ENCODE measurements at places on chromosomes 13 and 19. TPM values are rescaled to one million over a fixed set of nuclear protein-coding genes. Genes with fewer than 3 reads are reported as not detected.

The ANKRD24 gene
- not detected for polyA plus RNA-seq

The PTPRH gene
- not detected for polyA plus RNA-seq

DNA sequence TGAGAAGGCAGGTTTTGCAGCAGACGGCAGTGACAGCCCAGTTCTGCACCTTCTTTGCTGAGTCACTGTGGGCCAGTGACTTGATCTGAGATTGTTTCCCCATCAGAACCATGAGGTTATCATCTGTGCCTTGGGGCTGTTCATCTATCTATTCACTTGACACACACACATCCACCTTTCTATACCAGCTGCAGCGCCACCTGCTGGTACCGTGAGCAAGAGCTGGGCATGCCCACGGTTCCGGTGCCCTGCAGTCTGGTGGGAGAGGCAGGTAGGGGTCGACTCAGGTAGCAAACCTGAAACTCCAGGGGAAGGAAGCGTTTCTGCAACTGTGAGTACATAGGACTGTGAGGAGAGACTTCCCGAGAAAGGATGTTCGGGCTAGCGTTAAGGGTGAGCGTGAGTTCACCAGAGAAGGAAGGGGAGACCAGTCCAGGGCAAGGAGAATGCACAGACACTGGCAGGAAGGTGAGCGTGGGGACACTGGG, 7.5 kb upstream of the LIN7B start:
- DNase-seq, result peak; percentile 36

DNA sequence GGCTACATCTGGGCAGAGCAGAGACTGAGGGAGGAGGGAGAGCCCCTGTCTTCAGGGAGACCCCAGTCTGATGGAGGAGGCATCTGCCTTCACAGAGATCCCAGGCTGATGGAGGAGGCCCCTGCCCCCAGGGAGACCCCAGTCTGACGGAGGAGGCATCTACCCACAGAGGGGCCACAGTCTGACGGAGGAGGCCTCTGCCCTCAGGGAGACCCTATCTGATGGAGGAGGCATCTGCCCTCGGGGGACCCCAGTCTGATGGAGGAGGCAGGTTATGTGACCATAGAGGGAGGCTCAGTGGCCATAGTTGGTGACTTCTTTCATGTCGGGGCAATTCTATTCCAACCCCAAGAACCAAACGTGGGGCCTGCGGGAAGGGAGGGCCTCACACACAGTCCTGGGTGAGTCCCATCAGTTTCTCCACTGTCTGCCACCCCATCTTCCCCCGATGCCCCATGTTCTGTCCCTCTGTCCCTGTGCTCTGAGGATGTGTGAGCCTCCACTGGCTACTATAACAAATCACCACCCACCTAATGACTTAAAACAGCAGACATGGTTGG, 14.3 kb downstream of the MISP start:
- DNase-seq, result no peak

GRCh38 chr13:50334944-50335343, 319.7 kb downstream of the KCNRG start:
- DNase-seq, result no peak

- peak; percentile 41 for DNase-seq
These were observed 27.5 kb upstream of the SHKBP1 start for GRCh38 chr19:40549007-40549708.

The C19orf25 gene
- 57.4 TPM for polyA plus RNA-seq

DNA sequence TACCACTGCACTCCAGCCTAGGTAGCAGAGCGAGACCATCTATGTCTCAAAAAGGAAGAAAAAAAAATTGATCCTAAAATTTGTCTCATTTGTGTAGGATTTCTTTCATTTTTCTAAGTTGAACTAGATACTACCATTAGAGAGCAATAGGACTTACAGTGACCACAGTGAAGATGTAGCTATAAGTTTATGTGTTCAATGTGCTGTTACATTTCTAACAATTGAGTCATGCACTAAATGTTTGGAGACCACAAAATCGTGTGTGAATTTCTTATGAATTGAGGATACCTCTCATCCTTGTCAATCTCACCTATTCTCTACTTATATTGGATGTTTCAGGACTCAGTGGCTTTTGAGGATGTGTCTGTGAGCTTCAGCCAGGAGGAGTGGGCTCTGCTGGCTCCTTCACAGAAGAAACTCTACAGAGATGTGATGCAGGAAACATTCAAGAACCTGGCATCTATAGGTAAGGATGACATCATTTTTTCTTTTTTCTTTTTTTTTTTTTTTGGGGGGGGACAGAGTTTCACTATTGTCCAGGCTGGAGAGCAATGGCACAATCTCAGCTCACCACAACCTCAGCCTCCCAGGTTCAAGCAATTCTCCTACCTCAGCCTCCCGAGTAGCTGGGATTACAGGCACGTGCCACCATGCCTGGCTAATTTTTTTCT, 12.8 kb downstream of the ZNF791 start:
- DNase-seq, result no peak

GRCh38 chr19:32570081-32570785, 10.8 kb upstream of the PDCD5 start:
- DNase-seq, result peak; percentile 52

- DNase-seq, result peak; percentile 48
These were observed 665 bp downstream of the TUBGCP3 start for GRCh38 chr13:112587212-112587763.

The CCDC169 gene
- not detected for polyA plus RNA-seq

The CBY2 gene
- not detected for polyA plus RNA-seq

- no peak for DNase-seq
These were observed 49.3 kb downstream of the RAB20 start for GRCh38 chr13:110512198-110512740.

DNA sequence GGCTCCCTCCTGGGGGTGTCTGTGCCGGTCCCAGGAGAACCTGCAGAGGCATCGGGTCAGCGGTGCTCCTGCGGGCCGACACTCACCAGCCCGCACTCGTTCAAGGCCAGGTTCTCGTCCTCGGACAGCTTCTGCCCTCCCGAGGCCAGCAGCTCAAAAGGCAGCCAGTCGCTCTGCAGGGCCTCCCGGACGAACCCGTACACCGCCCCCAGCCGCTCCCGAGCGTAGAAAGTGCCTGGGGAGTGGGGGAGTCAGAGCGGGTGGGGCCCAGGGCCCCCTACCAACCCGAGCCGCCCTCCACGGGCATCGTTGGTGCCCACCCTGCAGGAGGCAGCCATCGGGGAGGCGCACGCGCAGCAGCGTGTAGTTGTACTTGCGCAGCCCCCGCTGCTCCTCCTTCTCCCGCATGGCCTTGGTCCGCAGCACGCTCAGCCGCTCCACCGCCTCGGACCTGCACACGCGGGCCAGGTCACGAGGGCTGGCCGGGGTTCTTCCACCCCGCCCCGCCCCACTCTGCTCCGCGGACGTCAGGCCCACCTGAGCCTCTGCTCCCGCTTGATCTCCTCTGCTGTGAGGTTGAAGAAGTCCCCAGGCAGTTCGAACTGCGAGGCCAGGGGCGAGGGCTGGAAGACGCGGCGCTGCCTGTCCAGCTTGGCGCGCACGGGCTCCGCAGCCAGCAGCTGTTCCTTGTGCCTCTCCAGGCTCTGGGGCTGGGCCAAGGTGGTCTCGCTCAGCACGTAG, 11.5 kb downstream of the UBXN6 start:
- DNase-seq, result no peak

DNA sequence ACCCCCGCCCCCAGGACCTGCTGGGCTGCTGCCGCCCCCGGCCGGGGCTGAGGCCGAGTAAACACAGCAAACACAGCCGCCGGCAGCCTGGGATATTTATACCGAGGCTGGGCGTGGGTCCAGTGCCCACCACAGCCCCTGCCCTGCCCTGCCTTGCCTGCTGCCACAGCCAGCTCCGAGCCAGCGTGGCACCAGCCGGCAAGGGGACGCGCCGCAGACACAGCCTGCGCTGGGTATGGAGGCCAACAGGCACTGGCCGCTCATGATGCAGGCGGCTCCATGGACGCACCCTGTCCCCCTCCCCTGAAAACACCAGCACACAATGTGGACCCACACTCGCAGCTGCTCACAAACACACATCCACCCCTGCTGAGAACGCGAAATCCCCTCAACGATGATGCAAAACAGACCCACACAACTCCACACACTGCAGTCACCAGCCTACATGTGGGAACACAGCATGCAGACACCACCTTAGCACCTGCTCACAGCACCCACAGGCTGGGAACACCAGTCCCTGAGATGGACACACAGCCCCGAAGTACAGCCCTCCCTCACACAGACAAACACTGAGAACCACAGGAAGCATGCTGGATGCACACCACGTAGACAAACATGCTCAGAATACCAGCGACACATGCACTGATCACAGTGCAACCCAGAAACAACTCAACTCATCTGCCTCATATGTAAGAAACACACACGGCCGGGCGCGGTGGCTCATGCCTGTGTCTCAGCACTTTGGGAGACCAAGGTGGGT, 16.2 kb downstream of the CCDC97 start:
- peak; percentile 80 for DNase-seq

DNA sequence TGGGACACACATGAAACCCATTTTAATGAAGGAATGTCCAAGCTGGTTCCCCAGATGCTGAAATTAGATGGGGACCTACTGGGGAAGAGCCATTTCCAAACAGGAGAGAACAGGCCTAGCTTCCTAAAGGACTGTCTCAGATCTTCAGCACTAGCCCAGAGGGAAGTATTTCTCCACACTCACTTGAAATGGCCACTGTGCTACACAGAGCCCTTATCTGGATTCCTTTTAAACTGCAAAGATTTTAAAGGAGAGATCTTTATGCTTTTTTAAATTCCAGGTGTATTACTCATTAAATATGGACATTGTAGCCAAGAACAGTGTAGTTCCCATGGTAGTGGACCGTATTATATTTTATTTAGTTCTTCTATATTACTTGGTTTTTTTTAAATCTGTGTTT, 255.3 kb downstream of the SHISA2 start:
- DNase-seq, result no peak

The MARK4 gene
- polyA plus RNA-seq, result not detected

DNA sequence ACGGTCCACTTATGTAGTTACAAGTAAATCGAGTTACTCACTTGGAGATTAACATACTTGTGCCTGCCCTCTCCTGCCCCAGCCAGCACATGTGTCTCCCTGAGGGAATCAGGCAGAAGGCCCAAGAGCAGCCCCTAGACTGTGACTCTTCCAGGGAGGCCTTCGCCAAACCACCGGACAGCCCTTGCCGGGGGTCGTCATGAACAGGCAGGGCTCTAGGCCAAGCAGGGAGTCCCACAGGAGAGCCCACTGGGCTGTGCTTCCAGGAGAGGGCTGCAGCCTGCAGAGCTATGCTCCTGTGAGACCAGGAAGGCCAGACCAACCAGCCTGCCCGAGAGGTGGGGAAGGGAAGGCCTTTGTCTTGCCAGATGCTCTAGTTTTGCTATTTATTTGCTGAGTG, 283.3 kb downstream of the FOXO1 start:
- no peak for DNase-seq

The CGB5 gene
- not detected for polyA plus RNA-seq

The KCNN4 gene
- polyA plus RNA-seq, result not detected

The CYP2A6 gene
- not detected for polyA plus RNA-seq

GRCh38 chr13:50388481-50388880, 373.2 kb downstream of the KCNRG start:
- DNase-seq, result no peak

DNA sequence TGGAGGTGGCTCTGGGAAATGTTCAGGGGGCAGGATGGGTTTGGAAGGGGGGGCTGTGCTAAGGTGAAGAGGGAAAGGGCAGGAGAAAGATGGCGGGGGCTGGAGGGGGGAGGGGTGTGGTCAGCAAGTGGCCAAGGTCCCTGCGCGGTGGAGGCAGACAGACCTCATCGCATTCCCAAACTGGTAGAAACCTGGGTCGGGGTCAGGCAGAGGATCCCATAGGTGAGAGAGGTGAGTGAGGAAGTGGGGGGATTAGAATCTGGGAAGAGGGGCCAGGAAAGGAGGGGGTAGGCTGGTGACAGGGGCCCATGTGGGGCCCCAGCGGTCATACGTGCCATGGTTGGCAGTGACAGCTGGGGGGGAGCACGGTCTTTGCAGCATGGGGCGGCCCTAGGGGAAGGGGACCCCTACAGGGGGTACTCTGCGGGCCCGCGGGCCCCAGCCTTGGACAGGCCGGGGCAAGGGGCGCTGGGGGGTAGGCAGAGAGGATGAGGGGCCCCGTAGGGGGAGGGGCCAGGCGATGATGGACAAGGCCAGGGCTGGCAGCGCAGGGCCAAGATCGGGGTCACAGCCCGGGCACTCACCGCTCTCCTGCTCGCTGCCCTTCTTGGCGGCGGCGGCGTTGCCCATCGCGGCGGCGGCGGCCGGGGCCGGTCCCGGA, 514 bp downstream of the PRKACA start:
- no peak for DNase-seq

GRCh38 chr19:54661846-54662481, 821 bp upstream of the LILRB4 start:
- no peak for DNase-seq

- no peak for DNase-seq
These were observed 2.1 kb upstream of the ATP1A3 start for GRCh38 chr19:41995959-41996797.

GRCh38 chr19:1481893-1482360, 2.9 kb upstream of the C19orf25 start:
- DNase-seq, result no peak

DNA sequence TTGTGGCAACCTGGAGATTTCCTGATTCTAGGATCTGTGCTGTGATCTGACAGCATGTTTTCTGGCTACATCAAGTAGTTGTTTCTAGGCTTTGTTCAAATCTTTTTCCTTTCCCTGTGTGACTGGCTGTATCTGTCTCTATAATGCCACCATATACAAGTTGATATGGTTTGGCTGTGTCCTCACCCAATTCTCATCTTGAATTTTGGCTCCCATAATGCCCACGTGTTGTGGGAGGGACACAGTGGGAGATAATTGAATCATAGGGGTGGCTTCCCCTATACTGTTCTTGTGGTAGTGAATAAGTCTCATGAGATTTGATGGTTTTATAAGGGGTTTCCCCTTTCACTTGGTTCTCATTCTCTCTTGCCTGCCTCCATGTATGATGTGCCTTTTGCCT, 24.6 kb upstream of the CLDN10 start:
- no peak for DNase-seq

The RASA3 gene
- 153 TPM for polyA plus RNA-seq

GRCh38 chr19:13152974-13153568, 2.9 kb downstream of the IER2 start:
- DNase-seq, result peak; percentile 98

The CSNK1G2 gene
- 35.4 TPM for polyA plus RNA-seq

The CPAMD8 gene
- polyA plus RNA-seq, result 1.4 TPM

GRCh38 chr19:31648347-31648746, 299.1 kb upstream of the TSHZ3 start:
- DNase-seq, result no peak

- DNase-seq, result no peak
These were observed 156.2 kb downstream of the PCCA start for GRCh38 chr13:100245104-100245503.

DNA sequence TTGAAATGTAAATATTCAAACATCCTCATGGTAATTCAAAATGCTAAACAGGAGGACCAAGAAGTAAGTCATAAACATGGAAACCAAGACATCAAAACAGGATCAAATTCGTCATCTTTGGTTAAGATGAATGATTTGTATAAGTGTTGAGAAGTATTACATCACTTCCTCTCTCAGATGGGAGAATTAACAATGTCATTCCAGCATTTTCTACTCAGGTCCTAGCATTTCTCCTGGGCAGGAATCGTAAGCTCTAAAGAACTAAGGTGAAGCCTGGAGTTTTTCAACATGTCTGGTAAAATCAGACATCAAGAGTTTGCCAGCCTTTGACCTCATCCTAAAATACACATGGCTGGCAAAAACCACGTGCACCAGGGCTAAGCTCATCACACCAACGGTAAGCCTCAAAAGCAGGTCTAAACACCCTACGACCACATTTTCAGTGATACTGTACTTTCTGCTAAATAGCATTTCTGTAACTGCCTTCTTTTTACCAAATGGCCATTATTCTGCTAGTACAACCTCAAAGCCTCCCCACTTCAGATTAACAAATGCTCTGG, 24.8 kb downstream of the RANBP3 start:
- DNase-seq, result peak; percentile 21
